ENCODE measurements at places on chromosomes 1 and 21. TPM values are rescaled to one million over a fixed set of nuclear protein-coding genes. Genes with fewer than 3 reads are reported as not detected.
A peak's percentile ranks its signal among the peaks of the same experiment; 100 is the strongest.

DNA sequence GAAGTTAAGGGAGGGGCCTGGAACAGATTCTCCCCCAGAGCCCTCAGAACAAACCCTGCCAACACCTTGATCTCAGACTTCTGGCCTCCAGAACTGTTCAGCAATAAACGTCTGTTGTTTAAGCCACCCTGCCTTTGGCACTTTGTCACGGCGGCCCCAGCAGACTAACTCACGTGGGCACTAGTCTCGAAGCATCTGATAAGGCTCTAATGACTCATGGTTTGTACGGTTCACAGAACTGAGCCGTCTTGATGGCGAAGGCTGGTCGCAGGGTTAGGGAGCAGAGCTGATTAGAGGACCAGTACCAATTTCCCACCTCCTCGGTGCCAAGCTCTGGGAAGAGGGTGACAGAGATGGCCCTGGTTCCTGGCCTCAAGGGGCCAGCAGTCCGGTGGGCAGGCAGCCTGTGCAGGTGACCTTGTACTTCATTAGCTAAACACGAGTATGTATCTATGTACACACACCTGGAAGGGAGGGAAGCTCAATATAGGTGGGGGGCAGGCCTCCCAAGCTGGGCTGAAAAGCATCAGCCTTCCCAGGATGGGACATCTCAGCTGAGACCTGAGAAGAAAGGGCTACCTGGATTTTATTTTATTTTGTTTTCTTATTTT lies 112.8 kb downstream of the MRPS6 start:
- H3K4me3 ChIP-seq = no peak overlapping the region
- no peaks in the 10 kb centered on the region for H3K36me3 ChIP-seq
- no peaks in the 10 kb centered on the region for H3K4me1 ChIP-seq
- H3K27ac ChIP-seq = no peak overlapping the region
- no peak for DNase-seq

DNA sequence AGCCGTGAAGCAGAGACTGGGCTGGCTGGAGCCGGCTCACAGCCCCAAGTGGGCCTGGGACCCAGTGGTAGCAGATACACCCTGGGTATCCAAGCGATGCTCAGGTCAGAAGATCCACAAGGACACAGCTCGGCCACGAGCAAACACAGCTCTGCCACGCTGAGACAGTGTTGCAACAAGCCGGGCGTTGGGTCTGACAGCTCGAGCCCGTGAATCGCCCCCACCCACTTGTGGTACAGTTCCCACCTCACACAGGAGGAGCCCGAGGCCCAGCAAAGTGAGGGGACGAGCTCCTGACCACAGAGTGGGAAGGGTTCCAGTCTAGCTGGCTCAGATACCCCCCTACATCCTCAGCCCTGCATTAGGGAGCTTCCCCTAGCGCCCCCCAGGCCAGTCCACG lies 8.9 kb upstream of the PRKCZ start:
- H3K4me3 ChIP-seq = no peak overlapping the region
- H3K4me1 ChIP-seq = peaks cover 18% of the 10 kb centered on the region
- H3K27ac ChIP-seq = no peak overlapping the region
- no peak for DNase-seq
- H3K27me3 ChIP-seq = no peaks in the 10 kb centered on the region
- H3K36me3 ChIP-seq = no peaks in the 10 kb centered on the region

DNA sequence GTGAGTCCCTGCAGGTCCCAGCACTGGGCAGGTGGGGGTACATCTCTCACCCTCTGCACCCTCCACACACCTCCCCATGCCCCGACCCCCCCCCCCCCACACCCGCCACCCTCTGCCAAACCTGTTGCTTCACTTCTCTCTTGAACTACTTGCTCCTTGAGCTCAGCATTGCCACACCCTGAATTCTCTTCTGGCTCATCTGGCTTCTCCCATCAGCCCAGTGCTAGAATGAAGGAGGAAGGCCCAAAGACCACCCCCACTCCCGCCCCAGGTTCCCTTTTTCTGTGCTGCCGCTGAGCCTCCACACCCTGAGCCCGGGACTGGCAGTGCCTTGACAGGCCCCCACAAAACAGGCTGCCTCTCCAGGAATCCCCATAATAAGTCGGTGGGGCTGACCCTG lies 6.4 kb upstream of the TNNI1 start:
- no peak overlapping the region for H3K27ac ChIP-seq
- no peak overlapping the region for H3K4me3 ChIP-seq
- no peaks in the 10 kb centered on the region for H3K27me3 ChIP-seq
- no peaks in the 10 kb centered on the region for H3K4me1 ChIP-seq
- no peak for DNase-seq

Gene ENAH
- 67.4 TPM for total RNA-seq

DNA sequence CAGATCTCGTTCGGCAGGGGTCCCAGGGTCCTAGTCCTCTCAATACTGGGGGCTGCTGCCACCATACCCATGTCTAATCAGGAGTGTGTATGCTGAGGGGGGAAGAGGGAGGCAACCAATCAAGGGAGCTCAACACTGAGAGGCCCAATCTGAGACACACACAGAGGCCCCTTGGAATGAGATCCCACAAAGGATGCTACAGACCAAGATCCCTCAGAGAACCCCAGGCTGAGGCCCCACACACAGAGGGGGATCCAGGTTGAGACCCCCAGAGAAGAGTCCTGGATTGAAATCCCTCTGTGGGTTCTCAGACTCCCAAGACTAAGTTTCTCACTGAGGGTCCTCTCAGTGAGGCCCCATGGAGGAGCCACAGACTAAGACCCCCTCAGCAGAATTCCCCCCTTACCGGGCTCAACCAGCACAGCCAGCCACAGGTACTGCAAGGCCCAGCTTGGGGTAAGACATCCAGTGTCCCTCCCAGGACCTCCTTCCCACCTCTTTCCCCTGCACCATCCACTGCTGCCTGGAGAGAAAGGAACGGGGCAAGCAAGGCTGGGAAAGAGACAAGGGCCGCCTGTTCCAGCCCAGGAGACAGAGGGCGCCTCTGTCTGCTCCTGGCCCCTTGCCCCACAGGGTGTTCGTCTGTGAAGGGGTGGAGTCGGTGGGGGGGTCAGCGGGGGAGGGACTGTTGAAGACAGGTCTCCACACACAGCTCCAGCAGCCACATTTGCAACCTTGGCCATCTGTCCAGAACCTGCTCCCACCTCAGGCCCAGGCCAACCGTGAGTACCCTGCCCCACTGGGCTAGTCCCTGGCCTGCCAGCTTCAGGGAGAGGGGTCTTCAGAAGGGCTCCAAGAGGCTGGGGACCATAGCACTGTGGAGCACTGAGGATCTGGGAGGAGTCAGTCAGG lies at the start of gene S100A1:
S100A1 (plus strand) TSS at position 720 of the 912 bp plus-strand sequence. CDS start 2,088 bp downstream, outside the sequence.
- H3K4me1 ChIP-seq = peaks cover 36% of the 10 kb centered on the region
- no peaks in the 10 kb centered on the region for H3K27me3 ChIP-seq
- no peak for DNase-seq
- H3K27ac ChIP-seq = peak within 1 kb of the TSS; percentile 93
- peak within 1 kb of the TSS; percentile 62 for H3K4me3 ChIP-seq
- no peaks in the 10 kb centered on the region for H3K36me3 ChIP-seq

DNA sequence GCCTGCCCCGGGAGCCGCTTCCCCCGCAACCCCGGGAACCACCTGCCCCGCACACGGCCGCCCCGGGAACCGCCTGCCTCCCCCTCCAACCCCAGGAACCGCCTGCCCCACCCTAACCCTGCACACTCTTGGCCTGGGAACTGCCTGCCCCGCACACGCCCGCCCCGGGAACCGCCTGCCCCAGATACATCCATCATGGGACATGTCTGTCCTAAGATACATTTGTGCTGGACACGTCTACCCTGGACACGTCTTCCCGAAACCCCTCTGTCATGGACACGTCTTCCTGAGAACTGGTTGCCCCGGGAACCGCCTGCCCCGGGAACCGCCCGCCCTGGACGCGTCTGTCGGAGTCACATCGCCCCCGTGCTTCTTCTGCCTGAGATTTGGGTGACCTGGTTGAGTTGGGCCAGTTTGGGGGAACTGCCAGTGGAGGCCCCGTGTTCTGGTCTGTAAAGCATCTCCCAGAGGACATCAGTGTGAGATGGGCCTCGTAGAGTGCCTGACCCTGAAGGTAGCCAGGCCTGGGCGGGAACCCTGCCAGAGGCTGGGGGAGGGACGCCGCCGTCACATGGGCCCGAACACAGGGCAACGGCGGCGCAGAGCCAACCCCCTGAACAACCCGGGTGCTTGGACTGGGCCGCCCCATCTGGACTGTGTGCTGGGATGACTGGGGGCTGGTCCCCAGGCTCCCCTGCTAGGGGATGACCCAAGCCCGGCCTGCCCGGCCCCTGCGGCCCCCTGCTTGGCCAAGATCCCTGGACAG lies 3.6 kb downstream of the PERM1 start:
- DNase-seq = peak; percentile 64
- peaks cover 30% of the 10 kb centered on the region for H3K27me3 ChIP-seq
- H3K27ac ChIP-seq = no peak overlapping the region
- H3K4me1 ChIP-seq = peaks cover 7% of the 10 kb centered on the region

- H3K4me3 ChIP-seq = no peak overlapping the region
- no peaks in the 10 kb centered on the region for H3K4me1 ChIP-seq
Observed at GRCh38 chr1:62707744-62708120, 19.5 kb upstream of the DOCK7 start.

Gene CFAP107
- total RNA-seq = not detected

- H3K36me3 ChIP-seq = no peaks in the 10 kb centered on the region
- no peak overlapping the region for H3K27ac ChIP-seq
- no peaks in the 10 kb centered on the region for H3K27me3 ChIP-seq
- no peak overlapping the region for H3K4me3 ChIP-seq
Observed at GRCh38 chr21:44989943-44990780, 50.3 kb downstream of the SLX9 start.

GRCh38 chr1:230215529-230215928 lies 148.5 kb downstream of the GALNT2 start:
- no peak for DNase-seq
- peaks cover 41% of the 10 kb centered on the region for H3K4me1 ChIP-seq
- no peaks in the 10 kb centered on the region for H3K27me3 ChIP-seq
- H3K36me3 ChIP-seq = no peaks in the 10 kb centered on the region

Gene MAGOH
- 38.8 TPM for total RNA-seq

DNA sequence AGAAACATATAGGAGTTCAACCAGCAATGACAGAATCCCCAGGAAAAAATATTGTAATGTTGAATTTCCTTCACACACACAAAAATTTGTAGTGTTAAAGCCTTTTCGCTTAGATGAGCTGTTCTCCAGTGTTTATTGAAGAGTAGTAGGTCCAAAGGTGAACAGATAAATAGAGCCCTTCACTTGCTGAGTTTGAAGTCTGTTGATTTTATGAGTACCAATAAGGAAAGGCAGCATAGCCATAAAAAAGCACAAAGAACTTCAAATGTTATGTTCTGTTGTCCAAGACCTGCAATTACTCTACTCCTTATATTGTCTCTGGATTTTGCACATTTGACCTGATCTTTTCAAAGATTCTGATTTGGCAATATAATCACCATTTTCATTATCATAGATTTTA lies 362.7 kb upstream of the B3GALT2 start:
- H3K27me3 ChIP-seq = no peaks in the 10 kb centered on the region
- no peak overlapping the region for H3K27ac ChIP-seq
- H3K4me3 ChIP-seq = no peak overlapping the region
- no peaks in the 10 kb centered on the region for H3K36me3 ChIP-seq
- no peaks in the 10 kb centered on the region for H3K4me1 ChIP-seq
- no peak for DNase-seq

DNA sequence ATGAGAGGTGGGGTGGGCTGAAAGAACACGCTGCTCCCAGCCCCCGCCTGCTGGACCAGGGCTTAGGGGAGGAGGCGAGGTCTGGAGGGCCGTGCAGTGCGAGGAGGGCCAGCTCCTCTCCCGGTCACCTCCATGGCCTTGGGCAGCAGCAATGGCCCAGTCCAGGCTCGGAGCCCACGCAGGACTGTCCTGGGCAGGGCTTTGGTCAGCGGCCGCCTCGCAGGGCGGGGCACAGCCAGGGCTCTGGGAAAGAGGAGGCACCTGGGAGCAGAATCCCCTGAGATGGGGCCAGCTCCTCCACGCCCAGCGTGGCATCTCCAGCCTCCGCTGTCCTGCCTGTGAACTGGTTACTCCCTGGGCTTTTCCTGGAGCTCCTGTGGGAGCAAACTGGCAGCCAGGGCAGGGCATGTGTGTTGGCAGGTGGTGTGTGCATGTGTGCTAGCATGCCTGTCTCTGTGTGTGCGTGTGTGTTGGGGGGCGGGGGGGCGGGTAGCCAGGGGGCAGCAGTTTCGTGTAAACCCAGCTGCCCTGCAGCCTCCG lies 27.4 kb downstream of the ARHGEF16 start:
- H3K36me3 ChIP-seq = no peaks in the 10 kb centered on the region
- no peak for DNase-seq
- H3K27me3 ChIP-seq = no peaks in the 10 kb centered on the region
- H3K4me3 ChIP-seq = no peak overlapping the region
- no peak overlapping the region for H3K27ac ChIP-seq
- H3K4me1 ChIP-seq = no peaks in the 10 kb centered on the region

Gene DMRTA2
- total RNA-seq = not detected

GRCh38 chr21:34544032-34544496 lies 32.1 kb upstream of the KCNE1 start:
- peaks cover 35% of the 10 kb centered on the region for H3K4me1 ChIP-seq
- H3K4me3 ChIP-seq = no peak overlapping the region
- H3K27ac ChIP-seq = peak overlapping the region; percentile 70
- no peaks in the 10 kb centered on the region for H3K27me3 ChIP-seq
- DNase-seq = peak; percentile 73

- DNase-seq = no peak
- no peaks in the 10 kb centered on the region for H3K4me1 ChIP-seq
- H3K27me3 ChIP-seq = no peaks in the 10 kb centered on the region
- H3K36me3 ChIP-seq = no peaks in the 10 kb centered on the region
Observed at GRCh38 chr1:158471920-158472319, at the start of gene OR10R2. OR10R2 (plus strand) TSS chr1:158472220; CDS start chr1:158472326, 106 bp downstream.

DNA sequence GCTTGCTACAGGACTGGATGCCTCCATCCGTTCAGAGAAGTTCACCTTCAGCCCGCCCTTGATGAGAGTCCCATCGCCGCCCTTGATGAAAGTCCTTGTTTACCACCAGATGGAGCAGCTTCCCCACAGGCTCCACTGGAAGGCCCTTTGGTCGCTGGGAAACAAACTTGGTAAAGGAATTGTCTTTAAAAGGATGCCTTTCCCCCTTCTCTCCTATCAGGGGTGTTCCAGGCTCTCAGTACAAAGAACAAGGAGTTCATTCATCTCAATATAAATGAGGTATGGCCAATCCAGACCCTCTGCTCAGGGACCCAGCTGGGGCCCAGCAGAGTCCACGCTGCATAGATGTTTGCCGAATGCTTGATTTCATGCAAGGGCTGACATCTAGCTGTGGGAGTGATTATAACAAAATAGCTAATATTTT lies 50.8 kb downstream of the CAPN9 start:
- no peak overlapping the region for H3K27ac ChIP-seq
- H3K4me3 ChIP-seq = no peak overlapping the region
- H3K4me1 ChIP-seq = no peaks in the 10 kb centered on the region
- DNase-seq = no peak

GRCh38 chr1:115654125-115654524 lies 12.4 kb downstream of the VANGL1 start:
- no peak overlapping the region for H3K4me3 ChIP-seq
- no peaks in the 10 kb centered on the region for H3K36me3 ChIP-seq
- DNase-seq = no peak
- peaks cover 20% of the 10 kb centered on the region for H3K4me1 ChIP-seq

Gene C1orf115
- 35.3 TPM for total RNA-seq

GRCh38 chr1:27547220-27548116 lies 56.5 kb downstream of the AHDC1 start:
- H3K27me3 ChIP-seq = no peaks in the 10 kb centered on the region
- H3K36me3 ChIP-seq = peaks cover 45% of the 10 kb centered on the region
- DNase-seq = no peak
- H3K4me3 ChIP-seq = no peak overlapping the region

GRCh38 chr1:163195728-163196448 lies 6.8 kb downstream of the RGS5 start:
- no peak overlapping the region for H3K27ac ChIP-seq
- H3K27me3 ChIP-seq = no peaks in the 10 kb centered on the region
- H3K4me1 ChIP-seq = peaks cover 3% of the 10 kb centered on the region
- no peak overlapping the region for H3K4me3 ChIP-seq
- no peaks in the 10 kb centered on the region for H3K36me3 ChIP-seq

- no peaks in the 10 kb centered on the region for H3K4me1 ChIP-seq
- H3K27me3 ChIP-seq = no peaks in the 10 kb centered on the region
- no peak for DNase-seq
Observed at GRCh38 chr1:170836141-170836540, 99.2 kb upstream of the MROH9 start.

Gene EVA1B
- 27.2 TPM for total RNA-seq
